Germinal center (tissue), 1 donor: ENCODE measurements at places on chromosomes 12 and 14.

GRCh38 chr14:103832046-103832445 is 15.3 kb downstream of the PPP1R13B start:
- no peak for DNase-seq

DNA sequence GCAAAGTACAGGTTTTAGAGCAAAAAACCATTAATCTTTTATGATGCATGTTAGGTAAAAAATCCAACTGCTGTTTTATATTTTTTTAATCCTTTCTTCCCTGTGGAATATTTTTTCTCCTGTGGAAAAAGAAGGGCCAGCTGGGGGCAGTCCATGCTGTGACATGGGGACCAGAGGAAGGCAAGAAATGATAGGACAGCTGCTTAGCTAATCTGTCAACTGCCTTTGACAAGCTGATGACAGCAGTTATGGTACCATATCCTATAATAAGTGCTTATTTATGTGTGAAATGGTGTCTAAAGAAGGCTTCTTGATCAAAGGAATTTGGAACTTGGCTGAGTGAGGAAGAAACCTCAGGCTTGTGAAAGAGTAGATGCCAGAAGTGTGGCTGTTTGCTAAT is 452.4 kb upstream of the NOVA1 start:
- DNase-seq: no peak

GRCh38 chr14:56491299-56492285 is 88.0 kb upstream of the TMEM260 start:
- DNase-seq: peak; percentile 14

DNA sequence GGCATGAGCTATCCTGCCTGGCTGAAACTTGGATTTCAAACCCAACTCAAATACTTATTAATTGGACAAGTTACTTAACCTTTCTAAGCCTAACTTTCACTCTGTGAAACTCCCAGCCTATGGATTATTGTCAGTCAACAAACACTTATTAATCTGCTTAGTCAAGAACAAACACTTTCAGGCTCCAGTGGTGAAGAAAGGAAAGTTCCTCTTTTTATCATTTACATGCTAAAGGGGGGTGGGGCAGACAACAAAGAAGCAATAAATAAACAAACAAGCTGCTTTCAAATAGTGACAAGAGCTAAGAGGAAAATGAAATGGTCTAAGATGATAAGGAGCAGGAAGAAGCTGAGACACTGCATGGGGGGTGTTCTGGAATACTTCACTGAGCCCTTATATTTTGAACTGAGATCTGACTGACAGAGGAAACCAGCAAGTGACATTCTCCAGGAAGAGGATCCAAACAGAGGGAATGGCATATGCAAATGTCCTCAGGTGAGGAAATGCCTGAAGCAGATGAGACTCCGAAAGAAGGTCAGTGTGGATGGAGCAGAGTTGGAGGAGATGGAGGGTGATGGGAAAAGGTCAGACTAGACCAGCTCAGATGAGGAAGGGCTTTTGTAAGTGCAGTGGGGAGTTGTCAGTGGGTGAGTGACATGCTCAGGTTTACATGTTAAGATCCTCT is 259.6 kb downstream of the ITPR2 start:
- DNase-seq: peak; percentile 19

GRCh38 chr12:97321621-97322020 is 141.0 kb upstream of the RMST start:
- no peak for DNase-seq

DNA sequence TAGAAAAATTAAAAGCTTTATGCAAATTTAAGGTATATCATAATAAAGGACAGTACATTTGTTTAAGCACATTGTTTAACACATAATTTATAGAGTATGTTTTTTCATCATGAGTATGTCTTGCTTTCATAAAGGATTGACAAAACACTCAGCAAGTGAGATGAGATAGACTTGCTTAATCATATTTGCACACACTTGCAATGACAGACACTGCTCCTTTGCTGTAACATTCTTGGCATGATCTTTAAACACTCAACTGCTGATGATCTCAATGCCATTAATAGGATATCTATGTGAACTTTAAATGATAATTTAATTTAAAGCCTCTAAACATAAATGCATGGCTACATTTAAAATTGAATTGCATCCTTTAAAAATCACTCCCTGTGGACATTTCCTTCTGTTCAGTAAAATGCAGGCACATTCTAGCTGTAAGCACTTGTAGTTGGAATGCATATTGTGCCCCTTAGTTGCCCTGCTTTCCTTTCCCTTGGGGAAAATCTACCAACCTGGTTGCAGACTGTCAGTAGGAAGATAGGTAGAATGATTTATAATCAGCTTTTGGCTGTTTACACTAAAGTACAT is 979.0 kb downstream of the TMTC2 start:
- DNase-seq: no peak

- DNase-seq: no peak
Observed at GRCh38 chr12:116934908-116935705, 24.4 kb downstream of the FBXW8 start.

DNA sequence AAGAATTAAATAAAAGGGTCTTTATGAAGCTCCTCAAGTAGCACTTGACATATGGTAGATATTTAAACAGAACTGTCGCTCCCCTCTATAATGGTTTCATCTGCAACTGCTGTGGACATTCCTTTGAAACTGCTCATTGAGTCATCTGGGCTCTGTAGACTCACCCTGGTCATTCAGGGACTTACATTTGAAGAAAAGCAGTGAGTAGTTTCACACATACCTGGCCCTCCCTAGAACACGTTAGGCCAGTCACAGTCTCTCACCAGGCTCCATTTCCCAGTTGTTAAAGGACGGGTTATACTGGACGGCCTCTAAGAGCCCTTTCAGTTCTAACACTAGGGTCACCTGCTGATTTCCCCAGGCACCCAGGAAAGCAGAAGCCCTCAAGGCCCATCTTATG is 217.0 kb downstream of the BCL11B start:
- no peak for DNase-seq

- DNase-seq: no peak
Observed at GRCh38 chr12:122560138-122560537, 33.1 kb downstream of the KNTC1 start.

DNA sequence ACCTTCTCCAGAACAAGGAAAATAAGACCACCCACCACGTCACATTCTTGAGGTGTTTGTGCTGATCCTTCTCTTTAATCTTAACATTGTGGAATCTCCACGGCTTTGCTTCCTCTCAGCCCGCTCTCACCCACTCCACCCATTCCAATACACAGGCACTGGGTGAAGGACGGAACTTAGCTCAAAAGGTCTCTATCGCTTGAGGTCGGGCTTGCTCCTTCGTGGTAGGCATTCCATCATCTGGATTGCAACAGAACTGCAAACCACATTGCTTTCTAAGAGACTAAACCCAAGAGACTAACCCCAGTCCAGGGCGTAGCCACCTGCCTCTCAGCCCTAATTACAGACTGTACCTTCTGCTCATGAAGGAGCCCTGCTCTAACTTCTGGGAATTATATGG is 24.0 kb upstream of the MDM2 start:
- DNase-seq: no peak

DNA sequence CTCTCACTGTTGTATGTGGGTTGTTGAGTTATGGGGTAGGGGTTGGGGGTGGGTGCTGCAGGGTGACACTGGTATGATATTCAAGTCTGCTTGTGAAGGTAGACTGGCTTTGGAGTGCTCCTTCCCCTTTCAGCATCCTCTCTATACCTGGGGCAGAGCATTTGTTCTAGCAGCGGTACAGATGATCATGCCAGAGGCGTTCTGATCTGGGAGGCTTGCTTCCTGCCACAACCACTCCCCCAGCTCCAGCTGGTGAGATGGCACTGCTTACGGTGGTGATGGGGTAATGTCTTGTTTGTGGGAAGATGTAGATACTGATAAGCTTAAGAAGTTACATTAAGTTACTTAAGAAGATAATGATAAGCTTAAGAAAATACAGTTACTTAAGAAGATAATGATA is 131.8 kb downstream of the ERC1 start:
- no peak for DNase-seq

DNA sequence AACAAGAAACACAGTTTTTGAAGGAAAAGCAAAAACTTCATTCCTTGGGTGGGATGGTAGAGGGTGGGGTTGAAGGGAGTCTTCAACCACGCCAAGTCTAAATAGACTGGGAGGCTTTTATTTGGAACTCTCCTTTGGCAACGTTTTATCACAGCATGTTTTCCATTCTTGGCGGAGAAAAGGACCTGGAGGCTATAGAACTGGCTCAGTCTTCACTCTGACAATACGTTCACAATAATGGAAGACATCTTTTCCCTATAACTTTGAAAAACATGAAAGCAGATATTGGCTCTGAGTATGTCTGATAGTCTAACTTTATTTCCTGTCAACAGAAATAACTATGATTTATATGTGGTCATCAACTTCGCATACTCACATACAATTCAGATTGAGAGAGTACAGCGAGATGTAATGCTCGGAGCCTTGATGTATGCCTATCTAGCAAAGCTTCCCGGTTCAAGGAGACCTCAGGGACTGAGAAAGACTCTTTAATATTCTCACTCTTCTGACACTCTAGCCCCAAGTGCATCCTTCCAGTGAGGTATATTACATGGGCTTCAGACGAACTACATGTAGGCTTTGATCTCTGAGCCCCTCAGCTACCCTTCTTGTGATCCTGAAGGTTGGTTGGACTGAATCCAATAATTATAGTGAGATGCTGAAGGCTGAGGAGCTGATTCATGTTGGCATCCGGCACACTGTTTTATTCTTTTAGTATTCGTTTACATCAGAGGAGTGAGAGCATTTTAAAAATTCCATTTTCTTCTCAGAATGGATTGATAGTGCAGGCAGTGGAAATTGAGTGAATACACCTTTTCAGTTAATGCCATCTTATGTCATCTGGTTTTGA is 14.0 kb downstream of the TMEM30B start:
- DNase-seq: no peak

GRCh38 chr14:63650256-63650952 is 8.7 kb upstream of the WDR89 start:
- DNase-seq: no peak

DNA sequence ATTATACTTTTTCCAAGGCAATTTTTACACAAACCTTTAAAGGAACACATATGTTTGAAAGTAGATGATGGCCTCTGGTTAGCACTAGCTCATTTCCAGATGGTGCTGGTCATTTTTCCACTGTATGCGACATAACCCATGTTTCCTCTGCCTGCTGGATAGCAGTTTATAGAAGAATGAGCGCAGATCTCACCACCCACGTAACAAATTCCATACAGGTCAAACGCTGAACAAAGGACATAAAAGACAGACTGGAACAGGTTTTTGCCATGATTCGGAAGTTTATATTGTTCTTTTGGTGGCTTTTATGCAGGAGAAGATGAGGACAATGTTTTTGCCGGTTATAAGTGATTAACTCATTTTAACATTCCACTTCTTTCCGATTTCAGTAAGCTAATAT is 30.7 kb downstream of the PPP1R36 start:
- no peak for DNase-seq

- no peak for DNase-seq
Observed at GRCh38 chr14:66701813-66702212, 193.9 kb downstream of the GPHN start.

DNA sequence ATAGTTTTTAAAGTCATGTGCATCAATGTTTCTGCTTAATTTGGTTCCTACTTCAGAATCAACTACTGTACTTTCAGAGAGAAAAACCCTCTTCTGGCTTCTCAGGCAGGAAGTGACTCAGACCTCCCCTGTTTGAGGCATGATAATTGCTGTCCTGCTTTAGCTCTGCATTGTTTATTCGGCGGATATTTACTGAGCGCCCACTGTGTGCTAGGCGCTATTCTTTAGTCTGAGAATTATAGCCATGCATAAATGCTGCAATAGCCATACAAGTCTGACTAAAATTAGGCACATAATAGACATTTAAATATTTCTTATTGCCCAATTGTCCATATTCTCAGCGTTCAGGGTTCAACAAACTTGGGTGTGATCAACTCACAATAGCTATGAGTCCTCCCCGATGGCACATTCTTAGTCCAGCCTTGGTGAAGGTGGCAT is 6.1 kb upstream of the AMIGO2 start:
- DNase-seq: peak; percentile 42

GRCh38 chr12:128245121-128245520 is 21.8 kb upstream of the TMEM132C start:
- no peak for DNase-seq

DNA sequence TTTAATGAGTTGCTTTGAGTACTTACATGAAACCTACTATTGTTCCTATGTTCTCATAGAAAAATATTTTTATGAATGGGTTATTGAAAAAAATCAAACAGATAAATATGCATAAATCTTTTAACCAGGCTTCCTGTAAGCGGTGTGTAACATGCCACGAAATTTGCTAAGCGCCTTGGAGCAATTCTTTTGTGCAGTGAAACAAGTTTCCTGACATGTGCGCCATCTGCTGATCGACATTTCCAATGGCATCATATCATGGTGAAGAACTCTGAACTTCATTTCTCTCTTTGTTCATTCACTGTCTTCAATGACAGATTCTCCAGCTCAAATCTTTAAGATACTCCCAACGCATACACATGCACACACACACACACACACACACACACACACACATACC is 145.6 kb upstream of the NAV3 start:
- DNase-seq: peak; percentile 4

GRCh38 chr12:78293059-78293686 is 462.5 kb downstream of the NAV3 start:
- DNase-seq: no peak

DNA sequence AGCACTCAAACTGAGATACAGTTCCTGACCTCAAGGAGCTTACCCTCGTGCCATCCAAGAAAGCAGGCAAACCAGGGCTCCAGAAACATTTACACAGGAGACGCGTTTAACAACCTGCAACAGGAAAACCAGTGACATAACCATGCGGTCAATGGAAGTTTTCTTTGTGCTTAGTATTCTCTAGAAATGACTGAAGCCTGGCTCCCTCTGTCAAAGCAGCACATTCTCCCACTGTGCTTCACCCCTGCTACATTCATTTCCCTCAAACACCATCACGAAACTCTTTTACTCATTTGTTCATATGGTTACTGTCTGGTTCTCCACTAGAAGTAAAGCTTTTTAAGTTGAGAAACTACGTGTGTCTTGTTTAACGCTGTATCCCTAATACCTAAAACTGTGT is 161.3 kb upstream of the CCND2 start:
- DNase-seq: no peak

DNA sequence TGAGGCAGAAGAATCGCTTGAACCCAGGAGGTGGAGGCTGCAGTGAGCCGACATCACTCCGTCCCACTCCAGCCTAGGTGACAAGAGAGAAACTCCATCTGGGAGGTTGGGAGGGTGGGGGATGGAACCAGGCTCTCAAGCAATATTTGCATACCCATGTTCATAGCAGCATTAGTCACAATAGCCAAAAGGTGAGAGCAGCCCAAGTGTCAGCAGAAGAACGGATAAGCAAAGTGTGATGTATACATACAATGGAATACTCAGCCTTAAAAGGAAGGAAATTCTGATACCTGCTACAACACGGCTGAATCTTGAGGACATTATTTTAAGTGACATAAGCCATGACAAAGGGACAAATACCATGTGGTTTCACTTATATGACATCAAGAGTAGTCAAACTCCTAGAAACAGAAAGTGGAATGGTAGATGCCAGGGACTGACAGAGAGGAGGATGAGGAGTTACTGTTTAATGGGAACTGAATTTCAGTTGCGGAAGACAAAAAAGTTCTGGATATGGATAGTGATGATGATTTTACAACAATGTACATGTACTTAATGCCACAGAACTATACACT is 11.6 kb downstream of the DAD1 start:
- no peak for DNase-seq

GRCh38 chr12:104455578-104456416 is 951 bp upstream of the CHST11 start:
- DNase-seq: no peak
